ENCODE measurements at places on chromosomes 12 and 14. TPM values are rescaled to one million over a fixed set of nuclear protein-coding genes. Genes with fewer than 3 reads are reported as not detected.

SELPLG gene
- total RNA-seq = 0.15 TPM

HOXC5 gene
- not detected for total RNA-seq

PLXNC1 gene
- total RNA-seq = 0.05 TPM

DNA sequence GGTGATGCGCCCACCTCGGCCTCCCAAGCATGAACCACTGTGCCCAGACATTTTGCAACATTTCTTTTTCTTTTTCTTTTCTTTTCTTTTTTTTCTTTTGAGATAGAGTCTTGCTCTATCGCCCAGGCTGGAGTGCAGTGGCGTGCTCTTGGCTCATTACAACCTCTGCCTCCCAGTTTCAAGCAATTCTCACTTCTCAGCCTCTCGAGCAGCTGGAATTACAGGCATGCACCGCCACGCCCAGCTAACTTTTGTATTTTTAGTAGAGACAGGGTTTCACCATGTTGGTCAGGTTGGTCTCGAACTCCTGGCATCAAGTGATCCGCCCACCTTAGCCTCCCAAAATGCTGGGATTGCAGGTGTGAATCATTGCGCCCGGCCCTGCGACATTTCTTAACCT, 7.6 kb upstream of the CDC42BPB start:
- no peak for DNase-seq
- H3K27ac ChIP-seq = no peak overlapping the region
- H3K4me1 ChIP-seq = no peaks in the 10 kb centered on the region
- 0 out of 2 replicates have a peak, but pooled peaks cover 4% of the 10 kb centered on the region for H3K36me3 ChIP-seq

GRCh38 chr12:59164991-59165718, 244.9 kb upstream of the LRIG3 start:
- H3K4me1 ChIP-seq = no peaks in the 10 kb centered on the region
- DNase-seq = peak; percentile 77
- H3K27ac ChIP-seq = no peak overlapping the region
- no peaks in the 10 kb centered on the region for H3K27me3 ChIP-seq
- H3K36me3 ChIP-seq = no peaks in the 10 kb centered on the region
- H3K4me3 ChIP-seq = no peak overlapping the region

DNA sequence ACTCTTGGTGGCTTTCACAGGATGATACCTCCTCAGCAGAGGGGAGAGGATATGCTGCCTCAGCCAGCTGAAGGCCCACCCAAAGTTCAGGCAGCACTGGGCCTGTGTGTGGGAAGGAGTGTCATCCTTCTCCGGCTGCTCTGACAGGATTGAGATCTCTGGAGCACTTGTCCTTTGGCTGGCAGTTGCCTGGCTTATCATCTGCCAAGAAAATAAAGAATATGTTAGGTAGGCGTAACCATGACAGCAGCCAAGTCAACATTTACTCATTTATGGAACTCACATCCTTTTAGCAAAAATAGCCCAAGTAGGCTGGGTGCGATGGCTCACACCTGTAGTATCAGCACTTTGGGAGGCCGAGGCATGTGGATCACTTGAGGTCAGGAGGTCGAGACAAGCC, 68.5 kb downstream of the PPFIBP1 start:
- H3K36me3 ChIP-seq = no peaks in the 10 kb centered on the region
- peaks cover 10% of the 10 kb centered on the region for H3K4me1 ChIP-seq
- no peaks in the 10 kb centered on the region for H3K27me3 ChIP-seq
- no peak overlapping the region for H3K27ac ChIP-seq
- DNase-seq = no peak
- no peak overlapping the region for H3K4me3 ChIP-seq

DNA sequence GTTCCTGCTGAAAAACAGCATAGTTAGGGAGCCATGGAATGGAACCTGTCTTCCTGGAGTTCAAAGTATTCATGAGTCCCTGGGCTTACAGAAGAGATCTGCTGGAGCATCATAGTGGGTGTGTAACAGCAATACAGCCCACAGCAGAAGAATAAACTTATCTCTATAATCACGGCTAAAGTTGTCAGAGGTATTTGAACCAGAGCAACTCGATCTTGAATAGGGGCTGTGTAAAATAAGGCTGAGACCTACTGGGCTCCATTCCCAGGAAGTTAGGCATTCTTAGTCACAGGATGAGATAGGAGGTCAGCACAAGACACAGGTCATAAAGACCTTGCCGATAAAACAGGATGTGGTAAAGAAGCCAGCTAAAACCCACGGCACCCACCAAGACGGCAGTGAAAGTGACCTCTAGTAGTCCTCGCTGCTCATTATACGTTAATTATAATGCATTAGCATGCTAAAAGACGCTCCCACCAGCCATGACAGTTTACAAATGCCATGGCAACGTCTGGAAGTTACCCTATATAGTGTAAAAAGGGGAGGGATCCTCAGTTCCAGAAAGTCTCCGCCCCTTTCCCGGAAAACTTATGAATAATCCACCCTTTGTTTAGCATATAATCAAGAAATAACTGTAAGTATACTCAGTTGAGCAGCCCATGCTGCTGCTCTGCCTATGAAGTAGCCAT, 223.4 kb downstream of the PCNX1 start:
- no peak for DNase-seq
- no peaks in the 10 kb centered on the region for H3K36me3 ChIP-seq
- peak overlapping the region; percentile 34 for H3K4me3 ChIP-seq
